ENCODE measurements at places on chromosomes 6 and 20.

GRCh38 chr6:163311830-163312229 is 102.7 kb upstream of the QKI start:
- peak; percentile 80 for ATAC-seq

DNA sequence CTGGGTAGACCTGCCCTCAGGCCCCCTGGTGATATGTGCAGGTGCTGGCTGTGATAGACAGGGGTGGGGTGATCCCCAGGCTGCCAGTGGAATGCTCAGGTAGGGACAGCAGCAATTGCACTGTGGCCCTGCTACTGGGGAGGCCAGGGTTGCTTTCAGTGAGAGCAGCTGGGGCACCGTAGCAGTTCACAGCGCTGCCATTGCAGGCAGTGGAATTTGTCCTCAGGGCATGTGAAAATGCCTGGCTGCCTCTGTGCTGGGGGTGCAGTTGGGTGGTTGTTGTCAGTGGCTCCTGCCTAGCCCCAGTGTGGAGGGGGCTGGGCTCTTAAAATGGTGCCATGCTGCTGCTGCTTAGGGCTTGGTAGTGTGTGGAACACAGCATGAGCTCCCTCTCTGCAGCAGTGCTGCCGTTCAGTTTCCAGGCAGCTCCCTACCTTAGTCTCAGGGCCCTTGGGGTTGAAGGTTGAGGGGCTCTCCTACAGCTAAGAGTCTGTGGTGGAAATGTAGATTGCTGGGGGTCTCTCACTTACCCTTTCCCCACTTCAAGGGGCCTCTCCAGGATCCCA is 23.6 kb downstream of the GJA10 start:
- no peak for ATAC-seq

GRCh38 chr6:158622545-158623190 is 21.9 kb downstream of the DYNLT1 start:
- no peak for ATAC-seq

DNA sequence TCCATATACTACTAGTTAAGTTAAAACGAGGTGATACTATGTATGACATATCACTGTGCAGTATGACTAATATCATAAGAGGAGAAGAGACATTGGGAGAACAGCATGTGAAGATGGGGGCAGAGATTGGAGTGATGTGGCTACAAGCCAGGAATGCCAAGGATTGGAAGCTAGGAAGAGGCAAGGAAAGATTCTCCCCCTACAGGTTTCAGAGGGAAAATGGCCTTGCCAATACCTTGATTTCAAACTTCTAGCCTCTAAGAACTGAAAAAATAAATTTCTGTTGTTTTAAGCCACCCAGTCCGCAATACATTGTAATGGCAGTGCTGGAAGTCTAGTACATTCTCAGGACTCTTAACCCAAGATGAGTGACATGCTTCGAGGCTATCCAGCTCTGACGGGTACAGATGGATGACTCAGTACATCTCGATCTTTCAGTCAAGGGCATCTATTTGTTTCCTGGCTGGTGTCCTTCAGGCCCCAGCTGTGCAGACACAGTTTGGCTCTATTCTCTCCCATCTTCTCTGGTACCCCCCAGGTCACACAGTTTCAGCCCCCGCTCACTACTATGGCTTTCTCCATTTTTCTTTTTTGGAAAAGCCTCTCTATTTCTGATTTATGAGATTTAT is 55.5 kb upstream of the THEMIS start:
- ATAC-seq, result no peak

GRCh38 chr6:37299990-37300389 is 42.0 kb upstream of the TMEM217 start:
- no peak for ATAC-seq

DNA sequence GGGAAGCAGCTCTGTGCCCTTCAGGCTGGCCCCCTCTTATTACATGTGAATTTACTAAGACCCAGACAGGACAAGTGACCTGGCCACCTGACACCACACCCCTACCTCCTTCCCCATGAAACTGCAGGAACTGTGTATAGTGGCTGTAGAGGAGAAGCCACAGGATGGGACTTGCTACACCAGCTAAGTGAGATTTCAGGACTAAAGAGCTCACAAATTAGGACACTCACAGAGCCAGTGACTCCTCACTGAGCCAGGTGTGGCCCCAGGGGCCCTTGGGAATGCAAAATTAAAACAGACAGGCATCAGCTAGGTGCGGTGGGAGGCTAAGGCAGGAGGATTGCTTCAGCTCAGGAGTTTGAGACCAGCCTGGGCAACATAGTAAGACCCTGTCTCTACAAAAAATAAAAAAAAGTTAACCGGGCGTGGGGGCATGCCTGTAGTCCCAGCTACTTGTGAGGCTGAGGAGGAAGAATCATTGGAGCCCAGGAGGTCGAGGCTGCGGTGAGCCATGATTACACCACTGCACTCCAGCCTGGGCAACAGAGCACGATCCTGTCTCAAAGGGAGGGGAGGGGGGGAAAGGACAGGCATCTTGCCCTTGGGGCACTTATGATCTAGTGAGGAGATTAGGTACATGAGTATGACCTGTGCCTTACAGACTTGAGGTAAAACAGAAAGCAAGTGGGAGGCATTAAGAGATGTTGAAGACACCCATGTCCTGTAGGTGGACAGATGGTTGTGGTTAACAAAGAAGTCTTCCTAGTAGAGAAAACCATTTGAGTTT is 23.2 kb upstream of the SRF start:
- no peak for ATAC-seq

GRCh38 chr6:90643381-90643780 is 56.5 kb upstream of the MAP3K7 start:
- no peak for ATAC-seq

DNA sequence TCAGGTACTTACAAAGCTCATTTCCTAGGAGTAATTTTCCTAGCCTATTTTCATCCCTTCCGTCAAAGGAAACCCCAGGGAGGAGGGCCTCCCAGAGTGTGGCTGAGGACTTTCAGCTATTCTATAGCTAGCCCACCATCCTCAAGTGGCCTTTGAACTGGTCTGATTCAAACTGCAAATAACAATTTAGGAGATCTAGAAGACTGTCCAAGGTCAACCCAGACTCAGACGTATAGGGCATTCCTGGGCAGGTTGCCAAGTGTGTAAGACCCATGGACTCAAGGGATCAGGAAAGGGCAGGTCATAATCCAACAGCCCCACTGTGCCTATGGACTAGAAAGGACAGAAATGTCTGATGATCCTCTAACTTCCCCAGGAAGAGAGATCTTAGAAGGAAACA is 2.1 kb upstream of the RRAGD start:
- ATAC-seq, result no peak

DNA sequence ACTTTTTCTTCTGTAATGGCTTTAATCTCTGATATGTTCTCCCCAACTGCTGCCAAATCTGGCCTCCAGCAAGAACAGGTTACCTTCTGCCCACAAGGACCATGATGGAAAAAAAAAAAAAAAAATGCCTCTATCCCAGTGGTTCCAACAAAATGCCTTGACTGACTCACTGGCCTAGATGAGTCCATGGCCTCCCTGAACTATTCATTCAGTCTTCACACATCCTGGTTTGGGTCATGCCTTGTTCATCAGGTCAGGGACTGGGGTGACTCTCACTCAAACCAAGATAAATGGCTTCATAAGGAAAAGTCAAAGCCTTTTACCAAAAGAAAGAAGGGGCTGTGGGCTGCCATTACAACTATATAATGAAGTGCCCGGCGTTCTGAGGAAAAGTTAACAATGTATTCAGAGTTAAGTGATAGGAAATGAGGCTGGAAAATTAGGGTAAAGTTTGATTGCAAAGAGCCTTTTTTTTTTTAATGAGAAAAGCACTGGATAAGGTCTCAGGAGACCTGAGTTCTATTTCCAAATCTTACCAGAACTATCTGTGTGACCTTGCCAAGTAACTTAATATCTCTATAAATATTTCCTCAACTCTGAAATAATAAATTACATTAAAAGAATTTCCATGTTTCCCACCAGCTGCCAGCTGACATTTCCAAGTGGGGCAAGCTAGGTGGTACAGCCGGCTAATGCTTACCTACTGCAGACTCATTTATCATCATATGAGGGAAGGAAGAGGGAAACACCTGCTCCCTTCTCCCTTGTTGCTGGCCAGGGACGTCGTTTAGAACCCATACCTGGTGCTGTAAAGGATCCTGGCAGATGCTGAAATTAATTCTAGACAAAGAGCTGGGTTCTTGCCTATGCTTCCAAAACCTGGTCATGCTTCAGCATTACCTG is 380.0 kb upstream of the MARCKS start:
- ATAC-seq, result no peak

DNA sequence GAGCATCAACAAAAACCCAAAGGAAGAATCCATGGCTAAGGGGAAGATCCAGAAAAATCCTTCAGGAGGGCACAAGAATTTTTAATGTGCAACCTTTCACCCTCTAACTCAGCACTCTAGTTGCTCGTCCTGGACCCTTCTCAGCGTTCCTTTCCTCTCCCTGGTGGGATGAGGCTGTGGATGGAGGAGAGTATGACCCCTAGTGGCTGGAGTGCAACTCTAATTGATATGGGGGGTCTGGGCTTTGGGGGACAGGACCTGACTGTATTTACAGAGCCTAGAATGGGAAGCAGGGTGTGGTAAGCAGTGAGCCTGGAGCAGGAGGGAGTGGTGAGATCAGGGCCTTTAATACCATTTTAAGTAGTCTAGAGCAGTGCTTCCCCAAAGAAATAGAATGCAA is 83.9 kb upstream of the CEP85L start:
- ATAC-seq, result no peak

GRCh38 chr6:92271091-92271490 is 1148.3 kb downstream of the EPHA7 start:
- ATAC-seq, result peak; percentile 47

DNA sequence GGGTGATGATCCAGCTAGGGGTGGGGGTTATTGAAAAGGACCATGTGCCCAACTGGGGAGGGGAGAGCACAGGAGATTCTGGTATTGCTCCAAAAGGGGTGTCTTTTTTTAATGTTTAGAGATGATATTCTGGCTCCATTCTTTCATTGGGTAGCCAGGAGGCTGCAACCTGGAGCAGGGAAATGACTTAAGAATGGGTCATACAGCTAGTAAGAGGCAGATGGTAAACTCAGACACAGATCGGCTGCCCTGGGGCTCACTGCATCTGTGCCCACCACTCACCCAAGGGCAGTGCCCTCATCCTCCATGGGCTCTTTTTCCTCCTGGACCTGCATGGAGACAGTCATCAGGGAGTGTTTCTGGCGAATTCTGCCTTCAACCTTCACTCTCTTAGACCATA is 302.0 kb upstream of the PRDM1 start:
- no peak for ATAC-seq

- no peak for ATAC-seq
Observed at GRCh38 chr6:116513224-116513875, 1.9 kb downstream of the CALHM5 start.

GRCh38 chr20:37642246-37642645 is 51.6 kb upstream of the CTNNBL1 start:
- no peak for ATAC-seq

DNA sequence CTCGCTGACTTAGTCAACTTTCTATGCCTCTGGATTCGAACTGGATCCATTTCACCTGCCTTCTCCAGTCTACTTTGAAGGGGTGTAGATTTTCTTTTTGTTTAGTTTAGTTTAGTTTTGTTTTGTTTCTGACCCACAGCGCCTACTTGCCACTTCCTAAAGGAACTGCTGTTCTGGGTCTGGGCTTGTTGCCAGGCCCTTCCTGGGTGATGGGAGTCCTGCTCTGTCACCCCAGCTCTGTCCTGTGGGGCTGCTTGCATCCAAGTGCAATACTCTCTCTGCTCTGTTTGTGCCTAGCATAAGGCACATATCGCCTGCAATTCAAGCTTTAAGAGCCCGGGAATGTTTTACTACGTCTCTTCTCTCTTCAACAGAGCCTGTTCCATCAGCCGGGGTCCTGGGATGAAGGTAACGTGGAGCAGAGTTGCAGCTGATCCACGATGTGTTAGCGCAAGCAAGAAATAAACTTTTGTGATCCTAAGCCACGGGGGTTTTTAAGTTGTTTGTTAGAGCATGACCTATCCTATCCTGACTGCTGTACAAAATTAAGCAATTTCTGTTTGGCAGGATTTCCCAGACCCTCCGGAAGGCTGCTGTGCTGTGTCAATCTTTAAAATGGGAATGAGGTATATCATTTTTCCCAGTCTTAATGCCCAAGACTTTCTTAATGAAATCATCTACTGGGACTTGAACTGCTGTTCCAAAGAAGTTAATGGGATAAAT is 30.9 kb upstream of the TAGAP start:
- ATAC-seq, result no peak

- ATAC-seq, result no peak
Observed at GRCh38 chr20:38169636-38170193, 4.6 kb upstream of the TGM2 start.

DNA sequence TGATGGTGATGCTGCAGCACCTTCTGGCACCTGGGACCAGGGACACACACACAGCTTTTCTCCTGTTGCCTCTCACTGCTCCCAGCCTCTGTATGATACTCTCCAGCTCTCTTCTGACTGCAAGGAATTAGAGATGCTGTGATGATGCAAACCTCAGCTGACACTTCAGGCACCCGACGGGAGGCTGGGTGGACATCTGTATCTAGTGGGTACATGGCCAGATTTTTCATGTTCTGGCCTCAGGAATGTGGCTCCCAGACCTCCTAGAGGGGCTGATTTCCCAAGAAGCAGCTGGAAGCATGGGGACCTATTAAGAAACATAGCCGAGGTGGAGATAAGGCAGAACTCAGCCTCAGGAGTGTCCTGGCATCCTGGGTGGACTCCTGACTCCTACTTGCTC is 6.8 kb upstream of the EPB41L1 start:
- ATAC-seq, result peak; percentile 15

- ATAC-seq, result no peak
Observed at GRCh38 chr6:1535295-1535694, 74.4 kb upstream of the FOXC1 start.

GRCh38 chr6:30870546-30870945 is 13.8 kb upstream of the DDR1 start:
- ATAC-seq, result no peak

- ATAC-seq, result peak; percentile 36
Observed at GRCh38 chr6:42163981-42164380, 9.2 kb upstream of the GUCA1A start.

- no peak for ATAC-seq
Observed at GRCh38 chr20:19937218-19937617, 79.9 kb upstream of the NAA20 start.

GRCh38 chr20:17169585-17170136 is 57.2 kb upstream of the PCSK2 start:
- ATAC-seq, result peak; percentile 89

GRCh38 chr6:97077380-97077779 is 152.9 kb downstream of the KLHL32 start:
- no peak for ATAC-seq

- peak; percentile 95 for ATAC-seq
Observed at GRCh38 chr6:157013649-157014304, 236.6 kb downstream of the ARID1B start.
